ENCODE measurements at places on chromosomes 2 and 18. TPM values are rescaled to one million over a fixed set of nuclear protein-coding genes. Genes with fewer than 3 reads are reported as not detected.

ELAC1 gene
- 2.6 TPM for polyA plus RNA-seq

ATP8B1 gene
- 0.11 TPM for polyA plus RNA-seq

HOXD12 gene
- polyA plus RNA-seq = not detected

TUBA4B gene
- not detected for polyA plus RNA-seq

CDH7 gene
- not detected for polyA plus RNA-seq

FN1 gene
- polyA plus RNA-seq = 0.72 TPM

TCF7L1 gene
- polyA plus RNA-seq = not detected

CCDC178 gene
- not detected for polyA plus RNA-seq

LYPD6B gene
- polyA plus RNA-seq = not detected

CDCA7 gene
- 0.54 TPM for polyA plus RNA-seq

RGPD6 gene
- polyA plus RNA-seq = 0.11 TPM

DIPK1C gene
- not detected for polyA plus RNA-seq

IL36A gene
- polyA plus RNA-seq = not detected

EFEMP1 gene
- not detected for polyA plus RNA-seq

DAPL1 gene
- polyA plus RNA-seq = not detected

POTEI gene
- not detected for polyA plus RNA-seq

SLC38A11 gene
- polyA plus RNA-seq = not detected

DNAJC5G gene
- not detected for polyA plus RNA-seq

NCK2 gene
- polyA plus RNA-seq = 15.6 TPM

TYW5 gene
- 1.6 TPM for polyA plus RNA-seq

RGPD8 gene
- 0.29 TPM for polyA plus RNA-seq

PTPRN gene
- not detected for polyA plus RNA-seq

CRYGD gene
- polyA plus RNA-seq = not detected

SPP2 gene
- not detected for polyA plus RNA-seq

THAP4 gene
- polyA plus RNA-seq = 15.1 TPM

SLC40A1 gene
- 3.1 TPM for polyA plus RNA-seq

STARD6 gene
- polyA plus RNA-seq = not detected

ABCG5 gene
- not detected for polyA plus RNA-seq

AMER3 gene
- not detected for polyA plus RNA-seq

ALPI gene
- not detected for polyA plus RNA-seq

POMC gene
- 4.7 TPM for polyA plus RNA-seq
